ENCODE measurements at places on chromosomes 11 and 22.

GRCh38 chr22:38753948-38754750 is 1.6 kb downstream of the SUN2 start:
- no peak for DNase-seq

DNA sequence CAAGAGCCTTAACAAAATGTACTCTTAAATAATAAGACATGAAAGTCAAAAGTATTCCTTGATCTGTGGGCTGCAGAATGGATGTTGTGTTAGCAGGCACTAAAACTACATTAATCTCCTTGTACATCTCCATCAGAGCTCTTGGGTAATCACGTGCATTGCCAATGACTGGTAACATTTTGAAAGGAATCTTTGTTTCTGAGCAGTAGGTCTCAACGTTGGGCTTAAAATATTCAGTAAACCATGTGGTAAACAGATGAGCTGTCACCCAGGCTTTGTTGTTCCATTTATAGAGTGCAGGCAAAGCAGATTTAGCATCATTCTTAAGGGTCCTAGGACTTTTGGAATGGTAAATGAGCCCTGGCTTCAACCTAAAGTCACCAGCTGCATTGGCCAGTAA is 152.9 kb downstream of the PKNOX2 start:
- DNase-seq = no peak

DNA sequence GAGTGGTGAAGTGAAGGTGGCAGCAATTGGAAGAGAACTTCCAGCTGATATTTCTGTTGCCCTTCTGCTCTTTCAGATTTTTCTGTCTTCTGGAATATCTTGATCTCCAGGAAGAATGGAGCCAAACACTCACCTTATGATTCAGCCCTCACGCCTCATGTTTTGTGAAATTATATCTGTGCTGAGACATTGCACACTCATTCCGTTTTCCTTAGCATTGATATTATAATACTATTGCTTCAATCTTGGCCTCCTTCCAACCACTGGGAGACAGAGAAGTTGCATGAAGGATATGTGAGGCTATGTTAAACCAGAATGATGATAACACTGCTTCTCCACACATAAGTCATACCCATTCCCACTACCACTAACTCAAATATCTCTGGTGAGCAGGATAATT is 177.9 kb downstream of the ETS1 start:
- no peak for DNase-seq

GRCh38 chr11:78446210-78446609 is 28.6 kb upstream of the GAB2 start:
- no peak for DNase-seq

DNA sequence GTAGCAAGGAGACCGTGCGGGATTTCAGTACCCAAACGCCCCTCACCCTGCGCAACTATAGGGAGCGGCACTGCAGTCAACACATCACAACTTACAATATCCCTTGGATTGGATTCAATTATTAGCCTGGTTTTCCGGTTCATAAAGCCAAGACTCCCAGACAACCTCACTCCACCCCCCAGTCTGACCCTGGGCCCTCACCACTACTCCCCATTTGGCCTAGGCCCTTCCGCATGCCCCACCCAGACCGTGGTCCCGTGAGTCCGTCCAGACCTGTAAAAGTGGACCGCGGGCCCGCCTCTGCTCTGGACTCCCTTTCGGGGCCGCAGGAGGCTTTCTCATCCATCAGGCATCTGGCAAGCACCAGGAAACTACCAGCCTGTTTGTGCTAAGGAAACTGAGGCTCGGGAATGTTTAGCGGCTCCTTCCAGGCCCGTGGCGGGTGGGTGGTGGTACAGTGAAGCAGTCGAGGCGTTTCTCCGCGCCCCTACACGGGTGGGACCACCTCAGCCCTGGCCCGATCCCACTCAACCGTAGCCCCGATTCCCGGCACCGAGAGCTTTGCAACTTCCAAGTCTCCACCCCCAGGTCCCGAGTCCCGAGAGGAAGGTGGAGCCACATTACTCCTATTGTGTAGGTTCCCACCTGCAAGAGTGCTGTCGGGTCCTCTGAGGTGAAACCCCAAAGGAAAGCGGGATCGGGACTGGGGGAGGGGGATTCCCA is 679 bp upstream of the DPP3 start:
- DNase-seq = no peak

DNA sequence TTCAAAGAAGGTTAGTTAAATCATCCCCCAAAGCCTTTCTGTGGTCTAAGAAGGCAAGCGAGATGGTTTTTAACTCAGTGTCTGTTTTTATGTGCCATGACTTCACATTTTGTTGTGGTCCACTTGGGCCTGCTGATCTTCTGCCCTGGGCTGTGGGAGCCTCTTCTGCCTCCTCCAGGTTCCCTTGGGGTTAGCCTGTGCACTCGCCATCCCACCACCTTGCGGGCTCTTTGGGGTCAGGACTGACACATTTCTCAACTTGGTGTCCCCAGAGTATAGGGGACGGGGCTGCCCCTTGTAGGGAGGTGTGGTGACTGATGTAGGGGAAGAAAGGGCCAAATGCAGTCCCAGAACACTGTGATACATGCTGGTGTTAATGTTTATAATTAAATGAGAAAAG is 207.0 kb downstream of the TBC1D22A start:
- DNase-seq = no peak

DNA sequence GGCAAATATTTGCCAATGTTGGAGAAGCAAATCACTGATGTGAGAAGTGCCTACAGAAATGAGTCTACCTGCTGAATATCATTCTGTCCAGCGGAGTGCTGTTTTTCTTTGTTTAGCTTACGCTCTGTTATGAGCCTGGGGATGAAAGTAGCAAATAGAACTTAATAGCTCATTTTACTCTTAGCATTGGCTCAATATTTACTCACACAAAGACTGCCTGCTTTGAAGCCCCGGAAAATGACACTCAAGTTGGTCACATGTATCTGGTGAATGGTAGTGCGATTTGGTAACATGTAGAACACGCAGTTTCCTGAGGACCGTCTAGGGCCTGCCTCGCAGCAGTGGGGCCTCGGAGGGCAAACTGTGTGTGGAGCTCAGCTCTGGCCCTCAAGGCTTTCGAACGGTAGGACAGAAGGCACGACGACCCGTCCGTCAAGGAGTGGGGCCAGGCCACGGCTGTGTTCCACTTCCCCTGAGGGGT is 38.9 kb downstream of the TBC1D22A start:
- no peak for DNase-seq

DNA sequence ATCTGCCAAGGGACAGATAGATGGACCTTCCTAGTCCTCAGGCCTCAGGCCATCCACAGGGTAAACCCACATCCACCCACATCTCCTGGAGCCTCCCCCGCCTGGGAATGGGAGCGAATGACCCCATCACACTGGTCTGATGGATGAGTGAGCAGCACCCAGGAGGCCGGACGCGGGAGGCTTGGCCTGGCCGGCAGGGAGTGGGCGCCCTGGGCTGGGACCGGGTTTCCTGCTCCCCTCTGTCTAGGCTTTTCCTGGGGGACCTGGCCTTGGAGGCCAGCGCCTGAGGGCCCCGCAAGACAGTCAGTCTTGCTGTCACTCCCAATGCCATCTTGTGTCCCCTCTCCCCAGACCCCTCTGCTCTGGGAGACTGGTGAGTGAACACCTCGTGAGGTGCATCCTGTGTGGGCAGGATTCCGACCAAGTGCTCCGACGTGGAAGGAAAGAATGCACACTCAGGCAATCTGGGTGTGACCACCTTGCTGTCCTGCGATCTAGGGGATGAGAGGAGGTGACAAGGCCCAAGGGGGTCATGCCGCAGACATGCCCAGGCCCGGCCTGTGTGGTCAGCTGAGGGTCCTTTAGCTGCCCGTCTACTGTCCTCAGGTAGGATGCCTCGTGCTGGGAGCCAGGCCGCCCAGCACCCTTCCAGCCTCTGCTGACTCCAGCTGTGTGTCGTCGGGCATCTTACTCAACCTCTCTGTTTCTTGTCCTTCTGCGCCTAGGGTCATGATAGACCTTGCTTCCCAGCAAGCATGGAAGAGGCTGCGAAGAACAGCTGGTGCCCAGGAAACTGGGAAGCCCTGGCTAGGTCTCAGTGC is 26.5 kb upstream of the WNT7B start:
- DNase-seq = no peak

DNA sequence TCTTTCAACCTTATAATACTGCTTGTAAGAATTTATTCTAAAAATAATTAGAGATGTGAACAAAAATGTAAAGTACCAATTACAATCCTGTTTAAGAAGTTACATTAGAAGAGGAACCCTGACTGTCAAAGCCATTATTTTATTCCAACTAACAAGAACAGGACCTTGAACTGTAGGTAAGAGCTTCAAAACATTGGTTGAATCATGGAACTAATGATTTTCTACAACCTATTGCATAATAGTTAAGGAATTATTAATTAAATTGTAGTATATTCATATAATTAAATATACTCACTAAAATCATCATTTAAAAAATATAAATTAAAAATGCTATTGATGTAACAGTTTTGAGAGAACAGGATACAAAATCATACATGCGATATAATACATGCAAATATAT is 649.4 kb upstream of the KIRREL3 start:
- DNase-seq = no peak

DNA sequence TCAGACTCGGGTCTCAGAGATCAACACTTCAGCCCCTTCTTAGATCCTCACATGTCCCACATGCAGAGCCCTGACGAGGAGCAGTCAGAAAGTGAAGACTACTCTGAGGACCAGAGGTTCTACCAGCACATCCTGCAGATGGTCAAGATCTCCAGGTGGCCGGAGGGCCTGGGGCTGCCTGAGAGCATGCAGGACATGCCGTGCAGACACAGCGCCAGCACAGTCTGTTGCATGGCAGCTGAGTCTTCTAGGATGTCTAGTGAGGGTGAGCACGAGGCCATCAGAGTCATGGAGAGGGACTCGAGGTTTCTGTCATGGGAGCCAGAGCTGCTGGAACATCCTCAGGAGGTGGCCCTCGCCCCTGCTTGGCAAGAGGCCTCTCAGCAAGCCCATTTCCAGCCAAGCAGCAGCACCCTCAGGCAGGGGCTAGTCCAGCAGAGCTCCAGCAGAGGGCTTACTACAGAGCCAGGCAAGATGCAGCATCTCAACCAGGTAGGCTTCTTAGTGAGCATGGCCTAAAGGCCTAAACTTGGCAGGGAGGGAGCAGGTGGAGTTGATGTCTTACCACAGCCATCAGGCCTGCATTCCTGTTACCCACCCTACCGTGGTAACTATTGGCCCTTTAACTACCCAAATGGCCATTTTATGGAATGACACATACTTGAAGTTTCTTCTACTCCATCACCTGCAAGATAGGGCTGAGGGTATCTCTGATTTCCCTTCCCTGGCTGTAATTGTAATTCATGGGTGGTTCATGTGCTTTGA is 28.7 kb downstream of the CEP164 start:
- no peak for DNase-seq

GRCh38 chr11:14555818-14556217 is 35.6 kb upstream of the PSMA1 start:
- DNase-seq = no peak

Data from stimulated activated naive CD4-positive, alpha-beta T cell (primary cell).